ENCODE measurements at places on chromosomes 1 and 21.

DNA sequence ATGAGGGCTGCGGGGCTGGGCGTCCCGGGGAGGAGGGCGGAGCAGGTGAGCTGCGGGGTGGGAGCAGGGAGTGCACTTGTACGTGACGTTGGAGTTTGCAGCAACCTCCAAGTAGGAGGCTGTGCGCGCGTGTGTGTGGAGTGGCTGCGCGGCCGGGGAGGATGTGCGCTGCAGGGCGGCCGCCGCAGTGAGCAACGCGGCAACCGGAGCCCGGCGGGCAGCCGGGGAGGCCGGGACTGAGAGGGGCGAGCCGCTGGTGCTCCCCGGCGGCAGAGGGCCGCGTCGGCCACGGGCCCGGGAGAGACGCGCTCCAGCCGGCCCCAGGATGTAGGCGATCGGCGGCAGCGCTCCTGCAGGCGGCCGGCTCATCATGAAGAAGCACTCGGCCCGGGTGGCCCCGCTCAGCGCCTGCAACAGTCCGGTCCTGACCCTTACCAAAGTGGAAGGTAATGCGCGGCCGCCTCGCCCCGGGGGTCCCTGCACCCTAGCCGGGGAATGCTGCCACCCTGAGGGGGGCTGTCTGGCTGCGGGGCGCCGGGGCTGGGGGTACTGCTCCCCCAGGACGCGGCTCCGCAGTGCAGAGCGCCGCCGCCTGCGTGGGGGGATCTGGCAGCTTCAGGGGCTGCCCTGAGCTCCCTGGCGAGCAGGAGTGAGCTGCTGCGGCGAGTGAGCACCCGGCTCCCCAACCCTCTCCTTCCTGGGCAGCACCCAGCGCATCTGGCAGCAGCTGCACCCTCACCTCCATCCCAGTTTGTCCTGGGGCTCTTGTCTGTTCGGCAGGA lies 158.9 kb upstream of the COA6 start:
- DNase-seq = peak; percentile 49

DNA sequence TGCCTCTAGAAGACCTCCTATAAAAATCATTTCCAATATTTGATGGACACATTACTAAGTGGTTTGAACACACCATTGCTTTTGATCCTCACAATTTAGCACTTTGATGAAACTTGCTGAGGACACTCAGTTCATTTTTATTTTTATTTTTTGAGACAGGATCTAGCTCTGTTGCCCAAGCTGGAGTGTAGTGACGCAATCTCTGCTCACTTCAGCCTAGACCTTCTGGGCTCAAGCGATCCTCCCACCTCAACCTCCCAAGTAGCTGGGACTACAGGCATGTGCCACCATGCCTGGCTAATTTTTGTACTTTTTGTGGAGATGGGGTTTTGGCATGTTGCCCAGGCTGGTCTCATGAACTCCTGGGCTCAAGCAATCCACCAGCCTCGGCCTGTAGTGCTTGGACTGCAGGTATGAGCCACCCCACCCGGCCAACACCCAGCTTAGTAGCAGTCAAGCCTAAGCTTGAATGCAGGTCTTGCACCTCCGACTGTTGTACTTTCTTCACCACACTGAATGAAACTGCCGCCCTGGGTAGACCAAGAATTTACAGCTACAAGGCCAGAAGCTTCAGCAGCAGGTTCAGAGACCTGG lies 24.8 kb upstream of the ATP2B4 start:
- DNase-seq = no peak

DNA sequence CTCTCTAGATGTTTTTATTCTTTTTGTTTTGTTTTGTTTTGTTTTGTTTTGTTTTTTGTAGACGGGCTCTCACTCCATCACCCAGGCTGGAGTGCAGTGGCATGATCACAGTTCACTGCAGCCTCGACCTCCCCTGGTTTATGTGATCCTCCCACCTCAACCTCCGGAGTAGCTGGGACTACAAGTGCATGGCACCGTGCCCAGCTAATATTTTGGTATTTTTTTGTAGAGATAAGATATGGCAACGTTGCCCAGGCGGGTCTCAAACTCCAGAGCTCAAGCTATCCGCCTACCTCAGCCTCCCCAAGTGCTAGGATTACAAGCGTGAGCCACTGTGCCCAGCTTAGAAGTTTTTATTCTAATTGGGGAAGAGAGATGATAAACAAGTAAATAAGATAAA lies 13.3 kb upstream of the TP53BP2 start:
- DNase-seq = no peak

DNA sequence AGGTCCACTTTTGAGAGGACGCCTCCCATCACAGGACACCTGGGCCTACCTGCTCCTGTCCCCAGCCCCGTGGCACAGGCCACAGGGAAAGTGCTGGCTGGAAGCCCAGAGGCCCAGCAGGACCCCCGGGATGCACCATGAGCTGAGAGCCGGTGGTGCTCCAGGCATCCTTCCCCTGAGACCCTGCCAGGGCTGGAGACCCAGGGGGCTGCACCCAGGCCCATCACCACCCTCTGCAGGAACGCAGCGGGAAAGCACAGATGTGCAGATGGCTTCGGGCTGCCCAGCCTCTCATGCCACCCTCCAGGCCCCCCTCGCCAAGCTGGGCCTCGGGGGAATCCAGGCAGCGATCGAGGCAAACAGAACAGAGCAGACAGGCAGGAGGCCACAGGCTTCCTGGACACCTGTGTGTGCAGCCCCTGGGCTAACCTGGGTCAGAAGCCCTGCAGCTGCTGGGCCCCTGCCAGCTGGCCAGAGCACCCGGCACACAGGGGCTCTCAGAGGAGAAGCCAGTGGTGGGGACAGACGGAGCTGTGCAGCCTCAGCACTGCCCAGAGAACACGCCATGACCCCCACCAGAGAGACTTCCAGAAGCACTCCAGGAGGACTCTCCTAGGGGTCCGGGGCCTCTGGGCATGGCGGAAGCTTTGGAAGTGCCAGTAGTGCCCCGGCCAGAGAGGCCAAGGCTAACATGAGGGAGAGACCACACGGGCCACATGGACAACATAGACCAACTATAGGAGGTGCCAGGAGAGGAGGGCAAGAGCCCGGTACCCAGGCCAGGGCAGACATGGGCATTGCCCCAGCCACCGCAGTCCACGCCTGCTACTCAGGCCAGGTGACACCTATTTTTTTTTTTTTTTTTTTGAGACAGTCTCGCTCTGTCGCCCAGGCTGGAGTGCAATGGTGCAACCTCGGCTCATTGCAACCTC lies 71.4 kb downstream of the ARHGEF16 start:
- no peak for DNase-seq

GRCh38 chr1:188089461-188089860 lies 1260.7 kb downstream of the PLA2G4A start:
- DNase-seq = peak; percentile 16

- no peak for DNase-seq
Measured at GRCh38 chr1:19720973-19721372, 56.3 kb downstream of the HTR6 start.

GRCh38 chr21:46227811-46228344 lies 696 bp downstream of the LSS start:
- no peak for DNase-seq

GRCh38 chr1:21963477-21964217 lies 13.2 kb upstream of the CELA3B start:
- peak; percentile 76 for DNase-seq

DNA sequence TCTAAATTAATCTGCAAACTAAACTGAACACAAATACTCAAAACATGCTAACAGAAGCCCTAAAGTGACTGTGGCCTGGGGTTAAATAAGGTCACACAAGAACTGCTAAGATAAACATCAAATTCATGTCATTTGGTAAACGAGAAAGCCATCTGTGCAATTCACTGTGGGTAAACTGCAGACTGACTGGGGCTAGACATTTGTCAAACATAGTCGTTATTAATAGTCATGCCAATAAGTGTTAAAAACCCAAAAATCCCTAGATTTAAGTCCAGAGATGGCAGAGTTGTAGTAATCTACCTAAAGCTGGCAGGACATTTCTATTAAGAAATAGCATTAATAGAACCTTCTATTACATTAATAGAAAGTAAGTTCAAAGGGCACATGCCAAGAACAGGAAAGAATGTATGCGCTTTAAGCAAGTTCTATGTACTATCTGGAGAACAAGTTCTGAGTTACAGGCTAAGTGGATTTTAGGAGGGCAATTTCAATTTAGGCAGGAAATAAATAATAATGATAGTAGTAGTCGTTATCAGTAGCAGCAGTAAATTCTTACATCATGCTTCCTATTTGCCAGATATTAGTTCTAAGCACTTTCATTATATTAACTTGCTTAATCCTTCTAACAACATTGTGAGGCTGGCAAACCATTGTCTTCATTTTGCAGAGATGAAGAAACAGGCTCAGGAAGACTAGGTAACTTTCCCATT lies 8.6 kb downstream of the EDEM3 start:
- DNase-seq = peak; percentile 10

- DNase-seq = no peak
Measured at GRCh38 chr1:90671741-90672140, 45.4 kb downstream of the BARHL2 start.

DNA sequence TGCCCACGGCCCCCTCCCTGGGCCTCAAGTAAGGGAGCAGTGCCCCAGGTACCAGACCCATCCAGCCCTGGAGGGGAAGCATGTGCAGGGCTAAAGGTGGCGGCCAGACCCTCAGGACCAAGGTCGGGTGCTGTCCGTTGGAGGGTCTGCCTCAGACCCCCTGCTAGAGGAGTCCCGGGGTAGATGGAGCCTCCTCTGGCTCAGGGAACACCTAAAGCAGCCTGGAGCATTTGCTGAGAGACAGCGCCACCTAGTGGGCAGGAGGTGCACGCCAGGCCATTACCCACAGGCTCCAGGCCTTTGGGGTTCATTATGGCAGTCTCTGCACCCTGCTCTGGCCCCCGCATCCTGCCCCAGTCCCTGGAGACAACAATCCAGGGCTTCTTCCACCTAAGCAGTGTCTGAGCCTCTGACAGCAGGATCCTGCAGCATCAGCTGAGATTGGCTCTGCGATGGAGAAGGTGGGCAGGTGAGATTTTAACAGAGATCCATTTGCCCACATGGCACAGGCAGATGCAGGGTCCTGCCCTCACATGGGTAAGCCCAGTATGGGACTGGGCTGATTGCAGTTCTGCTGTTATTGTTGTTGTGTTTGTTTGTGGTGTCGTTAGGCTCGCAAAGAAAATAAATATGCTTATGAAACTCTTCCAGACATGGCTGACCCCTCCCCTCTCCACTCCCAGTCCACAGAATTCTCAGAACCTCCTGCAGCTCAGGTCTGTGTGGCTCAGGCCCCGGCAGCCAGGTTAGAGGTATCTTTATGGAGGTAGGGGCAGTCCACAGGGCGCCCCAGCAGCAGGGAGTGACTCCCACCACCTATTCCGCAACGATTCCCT lies 42.4 kb downstream of the CTNNBIP1 start:
- peak; percentile 73 for DNase-seq

DNA sequence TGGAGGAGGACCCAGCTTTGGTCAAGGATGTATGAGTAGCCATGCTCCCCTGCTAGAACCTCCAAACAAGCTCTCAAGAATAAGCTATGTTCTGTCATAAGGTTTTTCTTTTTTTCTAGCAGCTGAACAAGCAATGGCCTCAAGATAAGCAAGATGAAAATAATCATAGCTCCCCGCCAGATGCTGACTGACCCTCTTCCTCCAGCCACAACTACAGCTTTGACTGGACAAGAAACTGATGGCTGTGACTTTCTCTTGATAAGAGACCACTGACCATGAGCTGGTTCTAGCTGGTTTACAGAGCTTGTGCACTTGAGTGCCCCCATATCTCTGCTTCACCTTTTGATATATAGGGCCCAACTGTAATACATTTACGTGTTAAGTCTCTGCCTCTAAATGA lies 38.2 kb upstream of the PARP1 start:
- DNase-seq = no peak

GRCh38 chr1:217029281-217030157 lies 306.3 kb upstream of the ESRRG start:
- peak; percentile 67 for DNase-seq

- DNase-seq = no peak
Measured at GRCh38 chr1:62013264-62013663, 181.4 kb upstream of the L1TD1 start.

DNA sequence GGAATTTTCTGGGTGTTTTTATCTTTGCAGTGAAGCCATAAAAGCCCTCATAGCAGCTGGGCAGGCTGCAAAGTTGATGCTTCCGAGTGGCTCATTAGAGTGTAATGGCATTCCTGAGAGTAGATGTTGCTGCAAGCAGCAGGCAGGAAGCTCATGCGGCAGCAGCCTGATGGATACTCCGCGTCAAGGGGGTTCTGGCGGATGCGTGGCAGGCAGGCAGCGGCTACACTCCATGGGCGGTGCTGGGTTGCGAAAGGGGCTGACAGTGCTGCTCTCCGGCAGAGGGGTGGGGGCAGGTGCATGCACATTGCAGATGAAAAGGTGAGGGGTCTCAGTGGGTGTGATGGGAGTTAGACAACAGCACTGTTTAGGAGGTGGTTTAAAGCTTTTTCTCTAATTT lies 93.2 kb upstream of the AJAP1 start:
- no peak for DNase-seq

- DNase-seq = no peak
Measured at GRCh38 chr1:29865051-29865450, 628.7 kb downstream of the PTPRU start.

DNA sequence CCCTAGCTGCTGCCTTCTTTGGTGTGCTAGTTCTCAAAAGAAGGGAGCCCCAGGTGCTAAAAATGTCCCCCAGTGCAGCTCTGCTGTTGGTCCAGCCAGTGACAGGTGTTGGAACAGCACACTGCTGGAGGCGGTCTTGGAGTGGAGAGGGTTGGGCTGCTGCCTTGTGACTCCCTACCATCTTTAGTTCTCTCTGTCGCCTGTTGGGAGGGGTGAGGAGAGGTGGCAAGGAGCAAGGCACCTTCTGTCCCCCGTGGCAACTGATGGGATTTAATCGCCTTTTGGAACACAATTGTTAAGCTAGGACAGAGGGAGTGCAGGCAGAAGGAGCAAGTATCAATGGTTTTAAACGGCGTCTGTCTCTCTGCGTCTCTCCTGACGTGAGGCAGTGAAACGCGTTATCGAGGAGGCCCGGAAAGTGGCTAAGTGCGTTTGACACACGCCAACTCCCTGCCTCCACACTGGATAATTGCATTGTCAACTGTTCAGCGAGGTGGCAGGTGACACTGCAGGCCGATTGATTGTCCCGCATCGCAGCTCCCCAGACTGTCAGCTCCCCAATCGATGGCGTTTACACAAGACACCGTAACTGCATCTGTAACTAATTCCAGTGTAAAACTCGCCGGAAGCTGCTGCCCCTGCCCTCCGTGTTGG lies 34.0 kb downstream of the TMEM53 start:
- no peak for DNase-seq

DNA sequence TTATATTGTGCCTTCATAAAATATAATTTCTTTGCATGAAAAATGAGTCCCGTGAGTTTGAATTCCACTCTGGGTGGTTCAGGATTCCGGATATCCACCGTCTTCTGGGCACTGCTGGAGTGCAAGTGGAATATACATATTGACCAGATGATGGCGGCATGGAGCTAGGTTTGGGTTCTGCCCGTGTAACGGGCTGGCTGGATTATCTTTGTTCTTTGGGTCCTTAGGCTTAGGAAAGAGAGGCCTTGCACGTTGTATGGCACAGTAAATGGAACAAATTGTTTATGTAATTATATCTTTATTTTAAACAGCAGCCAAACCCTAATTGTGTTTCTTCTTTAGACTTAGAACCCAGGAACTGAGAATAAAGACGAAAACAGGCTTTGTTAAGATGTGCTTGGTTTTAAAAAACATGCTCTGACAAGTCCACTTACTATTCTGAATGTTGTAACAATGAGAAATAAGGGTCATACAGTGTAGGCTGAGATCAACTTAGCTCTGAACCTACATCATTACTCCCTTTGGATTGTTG lies 13.5 kb upstream of the ACBD6 start:
- DNase-seq = peak; percentile 83

- peak; percentile 75 for DNase-seq
Measured at GRCh38 chr1:165592945-165593823, 37.9 kb upstream of the MGST3 start.

GRCh38 chr1:113141650-113142473 lies 68.9 kb downstream of the LRIG2 start:
- DNase-seq = peak; percentile 58

- no peak for DNase-seq
Measured at GRCh38 chr1:161953256-161953920, 70.3 kb downstream of the OLFML2B start.

All from EH (cell line).